ENCODE measurements at places on chromosomes 13 and 19. TPM values are rescaled to one million over a fixed set of nuclear protein-coding genes. Genes with fewer than 3 reads are reported as not detected.

The PROZ gene
- total RNA-seq, result not detected

The FLT3 gene
- 0.91 TPM for total RNA-seq

The GPR180 gene
- total RNA-seq, result 5.1 TPM

The CALR3 gene
- total RNA-seq, result not detected

The TSHZ3 gene
- total RNA-seq, result 23.6 TPM

The KISS1R gene
- total RNA-seq, result not detected

The TEAD2 gene
- total RNA-seq, result 22.9 TPM

The DACT3 gene
- total RNA-seq, result 25.6 TPM

The MAP3K10 gene
- total RNA-seq, result 14.4 TPM

- peak; percentile 67 for DNase-seq
Measured at GRCh38 chr19:5947435-5947834, 30.5 kb downstream of the RANBP3 start.

DNA sequence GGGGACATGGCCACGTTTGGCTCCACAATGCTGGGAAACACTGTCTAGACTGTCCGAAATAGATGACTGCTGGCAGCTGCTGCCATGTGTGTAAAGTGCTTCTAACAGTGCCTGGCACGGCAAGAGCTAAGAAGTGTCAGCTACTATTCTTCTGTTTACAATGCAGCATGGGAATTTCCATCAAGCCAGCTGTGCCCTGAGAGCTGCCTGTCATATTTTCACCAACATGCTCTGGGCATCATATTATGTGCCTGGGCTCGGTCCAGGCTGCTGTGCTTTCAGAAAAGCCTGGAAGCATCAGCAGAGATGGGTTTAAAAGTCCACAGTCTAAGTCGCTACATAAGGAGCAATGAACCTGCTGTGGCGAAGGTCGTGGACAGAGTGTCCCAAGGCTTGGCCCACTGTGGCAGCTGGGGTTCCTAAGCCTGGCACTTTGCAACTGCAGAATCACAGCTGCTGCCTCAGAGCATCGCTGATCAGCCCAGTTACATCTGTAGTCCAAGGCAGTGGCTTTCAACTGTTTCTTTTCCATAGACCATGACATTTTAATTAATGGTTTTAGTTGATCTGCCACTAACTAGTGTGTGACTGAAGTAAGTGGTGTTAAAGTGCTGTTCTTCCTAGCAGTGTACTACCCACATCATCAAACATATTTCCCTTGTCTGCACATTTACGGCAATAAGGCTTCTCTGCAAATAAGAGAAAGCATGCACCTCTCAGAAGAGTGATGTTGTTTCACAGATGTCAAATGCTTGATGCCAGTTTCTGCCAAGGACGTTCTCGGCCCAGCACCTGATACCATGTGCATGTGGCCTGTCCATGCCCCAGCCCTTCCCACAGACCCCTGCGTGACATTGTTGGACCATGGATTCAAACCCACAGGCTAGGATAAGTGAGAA, 95.7 kb upstream of the C1QTNF9B start:
- no peak for DNase-seq

GRCh38 chr19:50311723-50312635, 17.2 kb downstream of the KCNC3 start:
- DNase-seq, result no peak

DNA sequence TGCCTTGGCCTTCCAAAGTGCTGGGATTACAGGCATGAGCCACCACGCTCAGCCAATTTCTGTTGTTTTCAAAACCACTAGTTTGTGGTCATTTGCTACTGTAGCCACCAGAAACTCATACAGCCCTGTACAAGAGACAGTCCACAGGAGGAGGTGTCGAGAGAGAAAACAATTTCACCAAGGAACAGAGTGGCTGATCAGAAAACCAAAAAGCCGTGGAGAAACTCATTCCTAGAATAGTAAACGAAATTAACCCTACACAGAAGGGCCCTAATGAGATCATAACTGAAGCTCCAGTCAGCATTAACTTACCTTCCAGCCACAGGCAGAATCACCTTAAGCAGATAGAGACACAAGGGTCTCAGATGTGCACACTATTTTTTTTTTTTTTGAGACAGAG, 3.8 kb upstream of the CCDC124 start:
- no peak for DNase-seq

GRCh38 chr19:1811472-1811894, 593 bp downstream of the ATP8B3 start:
- peak; percentile 85 for DNase-seq

- no peak for DNase-seq
Measured at GRCh38 chr19:48279747-48280146, 9.9 kb downstream of the ZNF114 start.

DNA sequence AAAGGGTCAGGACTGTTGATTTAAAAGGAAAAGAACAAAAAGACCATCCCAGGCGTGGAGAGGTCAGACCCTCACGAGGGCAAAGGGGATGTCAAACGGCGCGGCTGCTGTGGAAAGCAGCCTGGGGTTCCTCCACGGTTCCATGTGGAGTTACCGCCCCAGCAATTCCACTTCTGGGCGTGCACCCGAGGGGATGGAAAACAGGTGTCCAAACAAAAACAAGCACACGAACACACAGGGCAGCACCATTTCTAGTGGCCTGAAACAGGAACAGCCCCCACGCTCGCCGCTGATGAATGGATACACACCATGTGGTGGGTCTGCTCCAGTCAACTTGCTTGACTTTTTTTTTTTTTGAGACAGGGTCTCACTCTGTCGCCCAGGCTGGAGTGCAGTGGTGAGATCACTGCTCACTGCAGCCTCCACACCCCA, 11.2 kb downstream of the AP3D1 start:
- no peak for DNase-seq

DNA sequence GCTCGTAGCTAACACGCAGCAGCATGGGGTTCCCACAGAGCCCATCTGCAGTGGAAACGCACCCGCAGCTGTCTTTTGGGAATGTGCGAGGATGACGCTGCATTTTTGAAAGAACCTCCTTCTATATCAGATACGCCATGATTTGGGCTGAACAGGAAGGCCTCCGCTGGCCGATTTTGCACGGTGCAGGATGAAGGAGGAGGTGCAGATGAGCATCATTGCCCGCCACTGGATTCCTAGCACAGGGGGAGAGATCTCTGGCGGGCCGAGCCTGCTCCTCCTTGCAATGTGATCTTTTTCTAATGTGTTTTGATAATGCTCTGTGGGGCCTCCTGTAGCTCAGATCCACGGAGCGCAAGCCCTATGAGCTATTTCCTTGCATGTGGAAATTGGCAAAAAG, 55.5 kb downstream of the EFNB2 start:
- no peak for DNase-seq

DNA sequence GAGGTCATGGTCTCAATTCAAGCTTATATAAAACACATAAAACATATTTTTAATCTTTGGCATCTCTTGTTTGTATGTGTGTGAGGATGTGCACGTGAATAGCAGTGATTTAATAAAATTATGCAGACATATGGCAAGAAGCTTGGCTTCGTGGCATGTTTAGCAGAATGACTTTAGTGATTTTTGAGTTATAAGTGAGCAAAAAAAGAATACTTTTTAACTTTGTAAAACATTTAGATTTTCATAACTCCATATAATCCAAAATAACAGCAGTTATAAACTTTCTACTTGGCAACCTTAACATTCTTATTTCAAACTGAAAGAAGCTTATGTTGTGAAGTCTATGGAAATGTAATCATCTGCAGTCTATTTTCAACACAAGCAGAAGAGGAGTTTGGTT, 120.6 kb downstream of the SLITRK1 start:
- DNase-seq, result no peak

- DNase-seq, result no peak
Measured at GRCh38 chr13:49084961-49085360, 109.2 kb downstream of the FNDC3A start.

DNA sequence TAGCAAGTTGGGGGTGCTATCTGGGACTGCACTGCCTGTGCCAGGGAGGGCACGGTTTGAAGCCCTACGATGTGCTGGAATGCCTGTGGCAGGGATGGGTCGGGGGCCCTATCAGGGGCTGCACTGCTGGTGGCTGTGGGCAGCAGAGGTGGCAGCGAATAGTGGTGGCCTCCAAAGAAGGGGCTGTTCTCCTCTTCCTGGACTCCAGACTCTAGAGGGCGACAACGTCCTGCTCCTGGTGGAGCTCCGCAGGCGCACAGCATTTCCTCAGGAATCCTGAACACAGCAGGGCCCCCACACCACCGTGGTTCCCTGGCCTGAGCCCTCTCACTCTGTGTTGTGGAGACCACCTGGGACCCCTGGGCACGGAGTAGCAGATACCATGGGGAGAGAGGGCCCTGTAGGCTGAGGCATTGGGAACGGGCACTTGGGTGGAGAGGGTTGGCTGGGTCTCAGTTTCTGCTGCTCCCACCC, 145.6 kb downstream of the TNFRSF19 start:
- no peak for DNase-seq

- DNase-seq, result no peak
Measured at GRCh38 chr13:33262997-33263396, 22.6 kb downstream of the STARD13 start.

- no peak for DNase-seq
Measured at GRCh38 chr19:54521860-54522513, 19.4 kb downstream of the LAIR2 start.

- DNase-seq, result no peak
Measured at GRCh38 chr13:37657134-37657533, 58.6 kb upstream of the POSTN start.

GRCh38 chr19:55638864-55639359, 1.9 kb upstream of the ZNF580 start:
- DNase-seq, result no peak

GRCh38 chr13:73960474-73960873, 173.7 kb downstream of the KLF12 start:
- DNase-seq, result no peak

GRCh38 chr19:2678044-2678671, 24.3 kb downstream of the GNG7 start:
- no peak for DNase-seq

GRCh38 chr19:15864824-15865223, 33.0 kb downstream of the CYP4F2 start:
- no peak for DNase-seq

- no peak for DNase-seq
Measured at GRCh38 chr13:80454245-80454644, 113.3 kb upstream of the SPRY2 start.

GRCh38 chr13:102793611-102794355, 5.0 kb downstream of the POGLUT2 start:
- no peak for DNase-seq

- peak; percentile 76 for DNase-seq
Measured at GRCh38 chr19:2273356-2274184, 8.4 kb downstream of the PEAK3 start.

DNA sequence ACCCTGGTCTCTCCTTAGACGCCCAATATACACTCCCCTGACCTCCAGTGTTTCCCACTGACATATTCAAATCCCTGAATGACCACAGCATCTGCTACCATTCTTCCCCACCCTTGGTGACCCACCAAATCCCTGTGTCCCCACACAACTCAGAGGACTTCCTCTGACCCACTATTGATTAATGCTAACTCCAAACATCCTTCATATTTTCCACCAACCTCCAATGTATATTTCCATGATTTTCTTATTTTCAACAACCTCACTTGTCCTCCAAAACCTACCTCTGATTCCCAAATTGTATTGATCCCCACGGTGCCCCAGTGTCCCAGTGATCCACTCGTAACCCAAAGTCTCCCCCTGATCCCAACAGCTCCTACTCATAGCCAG, 526 bp upstream of the DMWD start:
- no peak for DNase-seq

- no peak for DNase-seq
Measured at GRCh38 chr13:78630511-78630910, 27.2 kb upstream of the POU4F1 start.

GRCh38 chr13:38641164-38641948, 45.5 kb upstream of the FREM2 start:
- DNase-seq, result no peak

All from ureter (tissue), 1 donor.